Left colon (tissue), 2 donors: ENCODE measurements at places on chromosomes 11 and 22. TPM values are rescaled to one million over a fixed set of nuclear protein-coding genes. Genes with fewer than 3 reads are reported as not detected.

GRCh38 chr11:27453701-27454100, 18.9 kb downstream of the LGR4 start:
- no peak for DNase-seq

The MUC2 gene
- total RNA-seq, result 2,135 TPM

The CDHR5 gene
- 611 TPM for total RNA-seq

DNA sequence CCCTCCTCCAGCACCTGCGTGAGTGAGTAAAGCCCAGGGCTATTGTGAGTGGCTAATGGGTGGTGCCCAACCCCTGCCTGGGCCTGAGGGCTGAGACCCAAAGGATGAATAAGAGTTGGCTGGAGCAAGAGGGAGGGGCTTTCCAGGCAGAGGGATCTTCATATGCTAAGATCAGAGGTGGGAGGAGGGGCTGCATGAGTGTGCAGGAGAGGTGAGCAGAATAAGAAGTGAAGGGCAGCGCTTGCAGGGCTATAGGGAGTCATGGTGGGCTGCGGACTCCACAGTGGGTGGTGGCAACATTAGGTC, 3.9 kb downstream of the EMID1 start:
- no peak for DNase-seq

DNA sequence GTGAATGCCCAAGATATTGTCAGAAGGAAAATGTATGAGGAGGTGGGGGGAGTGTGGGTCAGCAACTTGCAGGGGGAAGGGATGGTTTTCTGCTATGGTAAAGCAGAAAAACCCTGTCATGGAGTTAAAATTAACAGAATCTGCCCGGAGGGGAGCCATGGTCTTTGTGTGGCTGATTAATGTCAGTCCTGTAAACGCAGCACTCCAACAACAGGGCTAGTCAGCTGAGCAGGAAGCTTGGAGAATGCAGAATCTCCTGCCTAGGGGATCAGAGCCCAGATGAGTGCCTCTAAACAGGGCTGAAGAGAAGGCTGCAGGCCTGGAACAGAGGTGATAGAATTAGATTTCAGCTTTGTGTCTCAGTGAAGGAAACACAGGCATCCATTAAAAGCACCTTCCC, 140.9 kb upstream of the MTNR1B start:
- DNase-seq, result no peak

GRCh38 chr11:13038366-13038765, 29.2 kb downstream of the RASSF10 start:
- DNase-seq, result no peak
